ENCODE measurements at places on chromosomes 5 and 9.

- no peak for DNase-seq
These were observed 10.0 kb downstream of the TRIM14 start for GRCh38 chr9:98109052-98109451.

GRCh38 chr9:126618585-126619360, 5.0 kb downstream of the LMX1B start:
- no peak for DNase-seq

DNA sequence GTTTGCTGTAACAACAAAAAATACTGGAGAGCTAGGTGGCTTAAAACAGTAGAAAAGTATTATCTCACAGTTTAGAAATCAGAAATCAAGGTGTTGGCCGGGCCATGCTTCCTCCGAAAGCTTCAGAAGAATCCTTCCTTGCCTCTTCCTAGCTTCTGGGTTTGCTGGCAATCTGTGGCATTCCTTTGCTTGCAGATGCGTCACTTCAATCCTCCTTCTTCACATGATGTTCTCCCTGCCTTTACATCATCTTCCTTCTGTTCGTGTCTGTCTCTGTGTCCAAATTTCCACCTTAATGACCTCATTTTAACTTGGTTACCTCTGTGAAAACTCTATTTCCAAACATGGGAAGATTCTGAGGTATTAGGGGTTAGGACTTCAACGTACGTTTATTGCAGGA, 90.4 kb upstream of the CHD1 start:
- DNase-seq, result peak; percentile 86

GRCh38 chr5:177089825-177090641, 3.3 kb downstream of the FGFR4 start:
- DNase-seq, result no peak

DNA sequence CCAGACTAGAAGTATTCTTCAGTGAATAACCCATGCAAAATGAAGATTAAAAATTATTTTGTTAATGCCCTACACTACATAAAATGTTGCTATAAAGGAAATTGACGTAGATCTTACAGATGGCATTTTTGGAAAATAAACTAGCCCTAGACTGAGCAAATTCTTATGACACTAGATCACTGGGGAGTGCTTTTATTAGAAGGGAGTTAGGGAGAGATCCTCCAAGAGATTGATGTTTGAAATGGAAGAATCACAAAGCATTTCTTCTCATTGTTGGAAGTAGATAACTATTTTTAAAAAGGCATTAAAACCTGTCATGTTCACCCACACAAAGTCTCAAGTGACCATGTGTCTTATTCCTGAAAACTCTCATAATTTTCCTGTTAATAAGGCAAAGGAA, 351.1 kb upstream of the TLE4 start:
- peak; percentile 45 for DNase-seq

GRCh38 chr5:103624035-103624480, 61.5 kb upstream of the NUDT12 start:
- DNase-seq, result peak; percentile 90
